ENCODE measurements at places on chromosomes 6 and 20.

- no peak for DNase-seq
Measured at GRCh38 chr6:104629826-104630225, 229.9 kb downstream of the HACE1 start.

- DNase-seq, result no peak
Measured at GRCh38 chr6:130913120-130913519, 85.9 kb downstream of the SMLR1 start.

GRCh38 chr6:6689400-6690143 lies 101.1 kb downstream of the LY86 start:
- no peak for DNase-seq

DNA sequence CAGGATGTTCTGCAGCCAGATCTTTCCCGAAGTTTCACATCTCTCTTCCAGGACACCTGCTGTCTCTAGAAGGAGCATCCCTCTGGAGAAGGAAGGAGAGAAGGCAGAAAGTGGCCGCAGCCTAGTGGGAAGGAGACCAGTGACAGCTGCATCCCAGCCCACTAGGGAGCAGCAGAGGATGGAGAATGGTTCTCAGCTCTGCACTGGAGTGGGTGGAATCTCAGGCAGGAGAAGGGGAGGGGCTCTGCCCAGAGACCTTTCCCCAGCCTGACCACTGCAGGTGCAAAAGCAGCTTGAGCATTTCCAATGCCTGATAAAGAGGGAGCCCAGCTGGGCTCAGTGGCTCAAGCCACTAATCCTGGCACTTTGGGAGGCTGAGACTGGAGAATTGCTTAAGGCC lies 32.3 kb downstream of the NCR2 start:
- DNase-seq, result peak; percentile 78

DNA sequence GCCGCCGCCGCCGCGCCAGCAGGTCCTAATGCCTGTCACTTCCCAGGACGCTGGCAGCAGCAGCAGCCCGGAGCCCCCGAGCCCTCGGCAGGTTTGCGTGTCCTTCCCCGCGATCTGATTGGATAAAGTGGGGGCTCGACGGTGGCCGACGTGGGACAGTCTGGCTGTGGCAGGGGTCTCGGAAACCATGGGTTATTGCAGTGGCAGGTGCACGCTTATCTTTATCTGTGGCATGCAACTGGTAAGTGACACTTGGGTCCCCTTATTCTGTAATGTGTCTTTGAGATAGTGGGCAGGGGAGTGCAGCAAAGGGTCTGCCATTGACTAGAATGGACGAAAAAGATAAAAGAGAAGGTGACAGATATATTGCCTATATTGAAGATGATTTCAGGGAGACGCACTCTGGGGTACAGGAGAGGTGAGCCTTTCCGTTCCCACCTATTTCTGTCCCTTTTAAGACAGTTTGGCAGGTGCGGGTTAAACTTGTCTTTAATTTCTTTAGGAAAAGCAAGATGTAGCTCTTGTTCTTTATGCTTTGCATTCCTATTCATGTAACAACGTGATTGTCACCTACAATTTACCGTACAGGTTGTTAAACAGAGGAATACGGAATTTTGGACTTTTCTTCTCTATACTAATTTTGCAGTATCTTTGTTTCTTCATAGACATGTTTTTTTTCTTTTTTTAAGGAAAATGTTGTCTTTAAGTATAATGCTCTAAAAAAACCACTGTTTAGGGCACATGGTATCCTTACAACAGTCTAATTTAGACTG lies 535 bp downstream of the NKAIN2 start:
- no peak for DNase-seq

DNA sequence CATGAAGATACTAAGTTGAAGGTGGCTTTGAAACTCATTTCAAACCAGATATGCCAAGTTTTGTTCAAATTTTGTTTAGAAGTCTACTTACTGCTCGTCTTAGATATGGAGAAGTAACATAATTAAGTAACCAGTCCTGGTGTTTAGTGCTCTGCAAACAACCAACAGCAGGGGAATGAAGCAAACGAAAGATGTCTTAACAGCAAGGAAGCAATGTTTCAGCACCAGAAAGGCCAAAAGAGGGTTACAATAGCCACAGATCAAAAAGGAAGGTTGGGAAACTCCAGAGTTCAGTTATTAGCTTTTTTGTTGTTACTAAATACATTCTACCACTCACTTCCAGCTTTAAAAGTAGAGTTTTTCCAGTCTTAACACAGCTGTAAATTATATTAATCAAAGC lies 45.1 kb downstream of the LHFPL5 start:
- no peak for DNase-seq

DNA sequence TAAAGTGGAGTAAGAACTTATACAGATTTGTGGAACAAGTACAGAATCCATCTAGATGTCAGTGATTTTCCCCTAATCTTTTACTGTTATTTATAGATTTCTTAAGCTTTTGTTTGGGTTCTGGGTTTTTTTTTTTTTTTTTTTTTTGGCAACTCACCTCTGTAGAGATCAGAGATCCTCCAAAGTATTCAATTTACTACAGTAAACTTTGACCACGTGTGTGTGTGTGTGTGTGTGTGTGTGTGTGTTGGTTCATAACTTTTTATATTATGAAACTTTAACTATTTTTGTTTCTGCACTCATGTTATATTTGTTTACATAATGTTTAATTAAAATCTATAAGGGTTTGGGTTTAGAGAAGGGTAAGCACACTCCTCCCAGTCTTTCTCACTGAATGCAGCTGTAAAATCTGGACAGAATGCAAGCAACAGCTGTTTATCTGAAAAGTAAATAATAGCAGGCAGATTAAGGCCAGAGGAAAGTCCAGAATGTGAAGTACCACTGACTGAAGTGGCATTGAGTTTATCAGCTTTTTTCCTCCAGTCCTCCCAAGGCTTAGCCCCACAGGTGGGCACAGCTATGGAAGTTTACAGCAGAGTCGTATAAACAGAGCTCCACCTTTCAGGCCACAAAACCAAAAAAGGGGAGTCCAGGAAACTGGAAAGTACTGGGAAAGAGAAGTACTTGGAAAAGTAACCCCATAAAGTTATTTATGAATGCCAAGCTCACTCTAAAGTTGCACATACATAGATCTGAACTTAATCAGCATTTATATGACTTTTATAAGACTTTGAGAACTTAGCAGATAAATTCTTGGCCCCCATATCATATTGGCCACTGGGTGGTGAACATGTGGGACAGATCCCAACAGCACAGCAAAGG lies 43.0 kb upstream of the CD2AP start:
- DNase-seq, result no peak

GRCh38 chr6:72748759-72749158 lies 126.9 kb downstream of the KCNQ5 start:
- no peak for DNase-seq

DNA sequence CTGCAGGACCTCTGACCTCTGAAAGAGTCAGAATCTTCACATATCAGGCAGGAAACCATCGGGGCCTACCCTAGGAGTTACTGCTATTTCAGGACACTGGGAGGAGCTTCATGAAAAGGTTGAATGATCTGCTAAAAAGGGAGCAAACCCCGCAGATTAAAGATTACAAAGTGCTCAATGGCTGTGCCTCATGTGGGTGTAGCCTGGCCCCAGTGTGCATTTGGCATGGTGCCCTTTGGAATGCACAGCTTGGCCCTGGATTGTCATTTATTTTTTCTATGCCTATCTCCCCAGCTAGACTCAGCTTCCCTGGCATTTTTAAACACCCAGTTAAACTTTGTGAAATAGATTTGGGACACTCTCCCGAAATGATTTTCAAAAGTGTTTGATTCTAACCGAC lies 368.5 kb upstream of the SPTLC3 start:
- no peak for DNase-seq

DNA sequence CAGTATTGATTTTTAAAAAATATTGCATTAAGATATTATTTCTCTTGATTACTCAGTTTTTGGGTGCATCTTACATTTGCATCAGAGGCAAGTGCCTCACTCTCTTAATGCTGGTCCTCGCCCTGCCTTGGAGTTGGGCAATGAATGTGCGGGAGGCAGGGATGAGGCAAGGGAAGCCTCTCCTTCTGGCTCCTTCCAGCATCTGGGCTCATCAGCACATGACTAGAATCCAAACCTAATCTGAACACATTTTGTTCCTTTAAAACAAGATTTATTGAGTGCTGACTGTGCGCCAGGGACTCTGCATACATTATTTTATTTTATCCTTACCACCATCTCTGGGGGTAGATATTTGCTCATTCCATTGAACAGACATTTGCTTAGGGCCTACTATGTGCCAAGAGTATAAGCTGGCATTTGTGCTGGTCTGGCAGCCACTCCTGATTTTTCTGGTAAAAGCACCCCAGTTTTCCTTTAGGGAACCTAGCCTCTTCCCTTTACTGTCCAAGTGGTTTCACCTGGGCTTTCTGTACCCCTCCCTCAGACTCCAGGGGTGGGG lies 71.9 kb upstream of the ZNFX1 start:
- no peak for DNase-seq

GRCh38 chr6:32149932-32150870 lies 1.5 kb downstream of the PRRT1 start:
- no peak for DNase-seq

DNA sequence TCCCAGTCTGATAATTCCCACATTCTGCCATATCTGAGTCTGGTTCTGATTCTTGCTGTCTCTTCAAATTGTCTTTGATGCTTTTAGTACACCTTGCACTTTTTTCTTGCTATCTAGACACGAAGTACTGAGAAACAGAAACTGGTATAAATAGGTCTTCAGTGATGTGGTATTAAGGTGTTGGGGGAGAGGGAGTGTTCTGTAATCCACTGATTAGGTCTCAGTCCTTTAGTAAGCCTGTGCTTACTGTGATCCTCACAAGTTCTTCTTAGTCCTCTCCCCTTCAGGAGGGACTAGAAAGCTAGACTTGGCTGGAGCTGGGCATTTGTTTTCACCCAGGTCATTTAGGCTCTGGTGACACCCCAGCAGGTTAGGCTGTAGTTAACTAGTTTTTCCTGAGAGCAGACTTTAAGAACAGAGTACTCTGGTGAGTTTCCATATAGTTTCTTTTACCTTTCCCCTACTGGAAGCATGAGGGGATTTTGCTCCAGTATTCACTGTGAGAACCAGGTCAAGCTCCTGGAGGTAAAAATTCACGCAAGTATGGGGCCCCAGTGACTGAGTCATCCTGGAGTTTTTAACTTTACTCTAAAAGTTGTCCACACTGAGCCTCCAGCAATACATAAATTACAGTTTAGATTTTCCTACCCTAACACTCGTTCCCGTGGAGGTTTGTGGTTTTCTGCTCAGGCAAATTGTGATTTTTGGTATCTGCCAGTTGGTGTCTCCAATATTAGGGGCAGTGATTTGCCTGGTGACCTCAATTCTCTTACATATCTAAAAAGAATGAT lies 154.6 kb downstream of the CDKAL1 start:
- no peak for DNase-seq

- no peak for DNase-seq
Measured at GRCh38 chr6:146135167-146135566, 106.3 kb downstream of the GRM1 start.

DNA sequence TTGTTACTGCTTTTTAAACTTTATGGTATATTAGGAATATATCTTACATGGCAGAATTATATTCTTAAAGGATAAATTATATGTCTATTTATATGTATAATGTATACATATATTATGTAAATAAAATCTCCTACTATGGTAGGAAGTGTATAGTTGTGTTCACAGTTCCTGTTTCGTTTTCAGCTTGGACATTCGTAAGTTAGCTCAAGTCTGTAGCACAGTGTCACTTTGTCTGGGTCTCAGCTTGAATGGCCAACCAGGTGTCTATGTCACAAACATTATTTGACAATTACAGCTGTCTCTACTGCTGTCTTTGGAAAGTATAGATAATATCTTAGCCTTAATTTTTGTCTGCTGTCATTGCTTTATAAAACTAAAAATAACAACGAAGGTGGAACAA lies 303.9 kb downstream of the CDKAL1 start:
- DNase-seq, result no peak

DNA sequence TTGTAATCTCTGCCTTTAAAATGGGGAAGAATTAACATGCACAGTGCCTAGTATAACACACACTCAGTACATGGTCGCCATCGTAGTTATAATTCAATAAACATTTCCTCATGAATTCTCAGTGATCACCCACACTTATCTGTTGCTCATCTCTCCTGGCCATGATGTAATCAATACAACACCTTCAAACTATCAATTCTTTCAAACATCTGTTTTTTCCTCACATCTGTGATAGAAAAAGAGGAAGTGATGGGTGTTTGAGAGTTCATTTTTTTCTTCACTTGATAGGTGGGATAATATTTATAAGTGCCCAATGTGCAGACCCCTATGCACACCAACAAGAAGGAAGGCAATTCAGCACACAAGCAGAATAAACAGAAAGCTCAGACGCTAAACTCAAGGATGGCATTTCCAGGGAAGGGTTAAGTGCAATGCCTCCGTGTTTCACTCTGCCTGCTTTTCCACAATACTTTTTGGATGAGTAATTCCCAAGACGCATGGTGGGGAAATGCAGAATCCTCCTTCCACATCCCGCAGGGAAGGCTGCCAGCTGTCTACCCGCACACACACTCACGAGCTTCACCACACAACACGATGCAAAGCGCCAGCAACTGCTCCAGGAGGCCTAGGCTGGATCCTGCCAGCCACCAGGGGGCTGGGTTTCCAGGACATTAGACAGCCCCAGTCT lies 100.3 kb downstream of the GMPR start:
- no peak for DNase-seq

DNA sequence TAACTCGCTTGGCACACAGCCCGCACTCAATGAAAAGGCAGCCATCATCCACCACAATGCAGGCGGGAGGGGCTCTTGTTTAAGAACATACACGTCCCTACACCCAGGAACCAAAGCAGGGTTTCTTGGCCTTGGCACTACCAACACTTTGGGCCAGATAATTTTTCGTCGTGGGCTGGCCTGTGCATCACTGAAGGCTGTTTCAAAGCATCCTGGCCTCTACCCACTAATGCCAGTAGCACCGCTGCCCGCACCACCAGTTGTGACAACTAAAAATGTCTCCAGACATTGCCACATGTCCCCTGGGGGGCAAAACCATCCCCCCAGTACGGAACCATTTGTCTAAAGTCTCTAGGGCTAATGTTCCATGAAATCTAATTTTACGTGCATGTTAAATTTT lies 13.0 kb downstream of the UQCC2 start:
- DNase-seq, result no peak

DNA sequence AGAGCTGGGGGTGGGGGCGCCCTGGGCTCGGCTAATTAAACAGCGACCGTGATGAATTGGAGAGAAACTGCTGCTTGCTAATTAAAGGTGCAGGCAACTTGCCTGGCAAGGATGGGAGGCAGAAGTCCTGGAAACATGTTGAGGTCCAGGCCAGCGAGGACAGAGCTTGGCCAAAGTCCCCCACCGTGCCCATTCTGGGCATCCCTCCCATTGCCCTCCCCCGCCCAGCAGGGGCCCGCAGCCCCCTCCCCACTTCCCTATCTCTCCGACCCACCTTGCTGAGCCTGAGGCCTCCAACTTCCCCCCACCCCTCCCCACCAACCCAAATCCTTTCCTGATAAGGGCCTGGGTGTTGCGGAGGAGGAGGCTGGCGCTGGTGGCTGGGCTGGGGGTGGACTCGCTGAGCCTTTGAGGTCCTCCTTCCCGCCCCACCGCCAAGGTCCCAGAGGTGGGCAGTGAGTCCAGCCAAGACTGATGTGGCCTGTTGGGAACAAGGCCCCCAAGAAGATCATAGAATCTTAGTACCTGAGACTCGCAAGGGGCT lies 23.3 kb downstream of the C20orf203 start:
- DNase-seq, result no peak
